Activated naive CD8-positive, alpha-beta T cell treated with anti-CD3 and anti-CD28 coated beads for 36 hours (primary cell): ENCODE measurements at places on chromosomes 6 and 20.
A peak's percentile ranks its signal among the peaks of the same experiment; 100 is the strongest.

- H3K4me1 ChIP-seq = peaks cover 15% of the 10 kb centered on the region
- DNase-seq = no peak
Observed at GRCh38 chr6:42224222-42225028, 6.8 kb upstream of the MRPS10 start.

- H3K27me3 ChIP-seq = no peaks in the 10 kb centered on the region
- peaks cover 12% of the 10 kb centered on the region for H3K4me1 ChIP-seq
- H3K27ac ChIP-seq = no peak overlapping the region
- H3K36me3 ChIP-seq = peaks cover 49% of the 10 kb centered on the region
- DNase-seq = no peak
- H3K4me3 ChIP-seq = no peak overlapping the region
Observed at GRCh38 chr6:88807622-88808021, 155.8 kb downstream of the RNGTT start.

- no peaks in the 10 kb centered on the region for H3K4me1 ChIP-seq
- no peak overlapping the region for H3K4me3 ChIP-seq
- no peak overlapping the region for H3K27ac ChIP-seq
- H3K36me3 ChIP-seq = no peaks in the 10 kb centered on the region
Observed at GRCh38 chr6:13044896-13045295, 283.4 kb downstream of the TBC1D7 start.

DNA sequence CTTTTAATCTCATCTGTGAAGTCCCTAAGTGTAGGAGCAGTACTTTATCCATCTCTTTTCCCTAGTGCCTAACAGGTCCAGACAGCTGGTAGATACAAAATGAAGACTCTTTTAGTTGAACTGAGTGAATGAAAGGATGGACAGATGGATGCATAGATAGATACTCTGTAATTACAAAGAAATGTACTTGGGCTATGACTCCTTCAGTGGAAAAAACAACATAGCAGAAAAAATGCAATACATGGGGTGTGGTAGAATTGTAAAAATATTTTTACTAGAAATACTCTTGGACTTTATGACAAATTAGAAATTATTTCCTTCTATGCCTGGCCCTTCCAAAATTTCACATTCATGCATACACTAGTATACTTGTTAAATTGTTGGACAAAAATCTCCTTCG, 29.3 kb downstream of the KCNQ5 start:
- DNase-seq = no peak
- no peak overlapping the region for H3K4me3 ChIP-seq
- H3K27me3 ChIP-seq = no peaks in the 10 kb centered on the region
- H3K4me1 ChIP-seq = peaks cover 41% of the 10 kb centered on the region

GRCh38 chr6:69729870-69730449, 66.8 kb downstream of the LMBRD1 start:
- DNase-seq = no peak
- H3K4me3 ChIP-seq = no peak overlapping the region
- H3K27ac ChIP-seq = no peak overlapping the region

- no peaks in the 10 kb centered on the region for H3K4me1 ChIP-seq
- H3K4me3 ChIP-seq = no peak overlapping the region
- no peaks in the 10 kb centered on the region for H3K27me3 ChIP-seq
- DNase-seq = no peak
- H3K36me3 ChIP-seq = no peaks in the 10 kb centered on the region
Observed at GRCh38 chr20:60950561-60950960, 301.5 kb upstream of the CDH4 start.

DNA sequence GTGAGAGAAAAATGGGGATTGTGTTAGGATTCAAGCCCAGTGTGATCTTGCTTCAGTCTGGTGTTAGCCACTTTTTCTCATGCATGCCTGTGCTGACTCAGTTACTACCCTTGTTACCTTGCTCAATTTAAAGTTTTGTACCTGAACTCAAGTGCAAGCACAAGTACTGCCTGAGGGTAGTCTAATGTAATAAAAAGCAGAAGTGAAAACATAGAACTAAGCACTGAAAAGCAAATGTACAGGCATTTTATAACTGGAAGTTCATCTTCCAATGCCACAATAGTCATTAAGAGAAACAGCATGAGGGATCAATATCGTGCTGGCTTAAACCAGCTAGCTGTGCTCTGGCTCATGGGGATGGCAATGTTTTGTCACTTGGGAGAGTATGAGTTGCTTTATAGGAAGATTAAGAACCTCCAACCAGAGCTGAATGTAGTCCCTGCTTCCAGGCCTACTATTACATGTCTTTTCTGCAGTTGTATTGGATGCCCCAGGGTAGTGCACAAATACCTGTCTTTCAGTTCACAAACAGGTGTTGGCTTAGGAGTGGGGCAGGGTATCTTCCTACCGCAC, 48.7 kb downstream of the SLC35F1 start:
- DNase-seq = no peak
- H3K4me1 ChIP-seq = no peaks in the 10 kb centered on the region
- no peak overlapping the region for H3K4me3 ChIP-seq

- no peak overlapping the region for H3K4me3 ChIP-seq
- no peak for DNase-seq
- no peaks in the 10 kb centered on the region for H3K4me1 ChIP-seq
- H3K27ac ChIP-seq = no peak overlapping the region
- H3K27me3 ChIP-seq = no peaks in the 10 kb centered on the region
Observed at GRCh38 chr20:21202259-21202658, 76.4 kb downstream of the KIZ start.

GRCh38 chr6:127022302-127022701, 96.2 kb upstream of the RSPO3 start:
- no peak overlapping the region for H3K4me3 ChIP-seq
- H3K27me3 ChIP-seq = no peaks in the 10 kb centered on the region
- no peaks in the 10 kb centered on the region for H3K36me3 ChIP-seq
- no peak overlapping the region for H3K27ac ChIP-seq

GRCh38 chr6:14284969-14285590, 167.5 kb downstream of the CD83 start:
- H3K27ac ChIP-seq = no peak overlapping the region
- no peaks in the 10 kb centered on the region for H3K27me3 ChIP-seq
- peaks cover 4% of the 10 kb centered on the region for H3K4me1 ChIP-seq
- no peak overlapping the region for H3K4me3 ChIP-seq

- H3K27me3 ChIP-seq = no peaks in the 10 kb centered on the region
- no peak overlapping the region for H3K27ac ChIP-seq
- H3K4me3 ChIP-seq = no peak overlapping the region
- DNase-seq = no peak
Observed at GRCh38 chr6:42210551-42210950, 7.1 kb downstream of the MRPS10 start.

DNA sequence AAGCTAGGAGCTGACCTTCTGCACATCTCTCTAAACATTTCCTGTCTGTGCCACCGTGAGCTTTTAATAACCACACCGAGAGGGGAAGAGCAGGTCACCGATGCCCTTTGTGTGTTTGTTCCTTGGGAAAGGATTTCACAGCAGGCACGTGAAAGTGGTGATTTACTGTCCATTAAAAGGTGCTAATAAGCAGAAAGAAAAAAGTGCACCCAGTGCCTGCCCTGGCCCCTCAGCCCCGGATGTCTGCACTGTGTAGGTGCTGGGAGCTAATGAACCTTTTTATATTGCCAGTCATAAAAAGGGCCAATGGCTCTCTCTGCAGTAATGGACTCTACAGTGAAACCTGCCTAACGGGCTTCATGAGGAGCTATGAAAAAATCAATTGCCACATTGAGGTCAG, 312.6 kb downstream of the C6orf118 start:
- no peak for DNase-seq
- no peaks in the 10 kb centered on the region for H3K4me1 ChIP-seq
- no peak overlapping the region for H3K4me3 ChIP-seq
- no peaks in the 10 kb centered on the region for H3K36me3 ChIP-seq

DNA sequence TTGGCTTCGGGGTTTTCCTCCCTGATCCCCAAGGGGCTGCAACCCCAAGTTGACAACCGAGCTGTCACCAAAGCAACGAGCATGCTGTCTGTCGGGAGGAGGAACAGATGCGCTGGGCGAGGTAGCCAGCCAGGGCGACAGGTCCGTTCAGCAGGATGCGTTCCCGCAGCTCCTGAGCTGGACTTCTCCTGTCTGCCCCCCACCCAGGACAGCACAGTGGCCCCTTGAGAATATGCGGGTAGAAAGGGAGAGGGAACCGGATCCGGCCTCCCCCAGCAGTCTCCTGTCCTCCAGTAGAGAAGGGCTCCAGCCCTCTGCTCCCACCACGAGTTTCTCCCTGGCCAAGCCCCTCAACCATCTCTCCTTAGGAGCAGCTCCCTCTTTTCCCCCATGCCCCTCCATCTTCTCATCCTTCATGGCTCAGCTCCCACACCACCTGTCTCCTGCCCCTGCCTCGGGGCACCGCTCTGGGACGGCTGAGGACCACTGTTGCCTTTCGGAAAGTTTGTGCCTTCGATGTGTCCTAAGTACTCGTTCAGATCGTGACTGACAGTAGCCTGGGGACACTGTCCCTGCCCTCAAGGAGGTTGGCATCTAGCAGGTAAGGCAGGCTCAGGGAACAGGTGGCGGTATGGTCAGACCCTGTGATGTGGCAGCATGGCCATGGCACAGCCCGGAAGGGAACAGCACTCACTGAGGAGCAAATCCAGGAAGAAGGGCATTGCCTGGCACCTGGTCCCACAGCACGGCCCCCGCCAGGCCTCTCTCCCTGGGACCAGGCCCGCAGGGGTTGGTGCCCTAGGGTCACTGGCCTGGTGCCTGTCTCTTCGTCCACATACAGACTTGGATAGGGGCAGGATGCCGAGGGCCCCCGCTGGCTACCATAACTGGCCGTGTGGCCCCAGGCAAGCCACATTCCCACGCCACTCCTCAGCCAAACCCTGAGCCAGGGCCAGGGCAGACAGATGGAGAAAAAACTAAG, 96.3 kb downstream of the ASXL1 start:
- no peak for DNase-seq
- no peaks in the 10 kb centered on the region for H3K27me3 ChIP-seq
- H3K27ac ChIP-seq = no peak overlapping the region
- H3K4me1 ChIP-seq = peaks cover 7% of the 10 kb centered on the region
- peaks cover 4% of the 10 kb centered on the region for H3K36me3 ChIP-seq

DNA sequence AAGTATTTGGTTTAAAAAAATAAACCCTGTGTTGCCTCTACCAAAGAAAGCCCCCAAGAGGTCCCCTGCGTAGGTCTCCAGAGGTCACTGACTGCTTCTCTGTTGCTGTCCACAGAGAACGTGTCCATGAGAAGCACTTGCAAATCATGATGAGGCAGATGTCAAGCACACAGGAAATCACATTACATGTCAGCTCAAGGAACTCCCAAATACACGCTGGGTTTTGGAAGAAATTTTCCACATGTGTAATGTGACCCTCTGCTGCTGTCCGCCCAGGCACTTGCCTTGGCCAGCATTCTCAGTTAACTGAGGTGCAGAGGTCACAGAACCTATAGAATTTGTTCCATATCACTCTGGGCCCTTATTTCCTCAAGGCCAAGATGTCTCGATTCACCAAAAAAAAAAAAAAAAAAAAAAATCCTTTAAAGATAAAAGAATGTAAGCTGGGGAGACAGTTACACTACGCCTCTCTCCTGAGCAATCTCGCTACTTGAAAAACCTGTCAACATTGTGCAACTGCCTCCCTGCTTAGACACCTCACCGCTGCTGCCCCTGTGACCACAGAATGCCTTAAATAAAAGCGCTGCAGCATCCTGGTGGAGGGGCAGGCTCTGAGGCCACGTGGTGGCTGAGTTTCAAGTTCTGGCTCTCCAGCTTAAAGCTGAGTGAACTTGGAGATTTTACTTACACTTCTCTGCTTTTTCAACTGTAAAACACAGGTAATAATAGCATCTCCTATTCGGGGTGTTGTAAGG, 42.3 kb downstream of the SLC22A23 start:
- H3K27me3 ChIP-seq = peaks cover 3% of the 10 kb centered on the region
- H3K4me1 ChIP-seq = peaks cover 9% of the 10 kb centered on the region
- H3K4me3 ChIP-seq = no peak overlapping the region
- H3K27ac ChIP-seq = no peak overlapping the region
- no peaks in the 10 kb centered on the region for H3K36me3 ChIP-seq
- DNase-seq = peak; percentile 6

GRCh38 chr20:6696001-6696400, 71.5 kb upstream of the BMP2 start:
- H3K27ac ChIP-seq = no peak overlapping the region
- H3K4me1 ChIP-seq = no peaks in the 10 kb centered on the region
- no peak overlapping the region for H3K4me3 ChIP-seq
- H3K36me3 ChIP-seq = no peaks in the 10 kb centered on the region
- H3K27me3 ChIP-seq = no peaks in the 10 kb centered on the region

GRCh38 chr6:155200012-155200411, 63.8 kb upstream of the CLDN20 start:
- no peak for DNase-seq
- H3K4me1 ChIP-seq = no peaks in the 10 kb centered on the region
- H3K4me3 ChIP-seq = no peak overlapping the region

DNA sequence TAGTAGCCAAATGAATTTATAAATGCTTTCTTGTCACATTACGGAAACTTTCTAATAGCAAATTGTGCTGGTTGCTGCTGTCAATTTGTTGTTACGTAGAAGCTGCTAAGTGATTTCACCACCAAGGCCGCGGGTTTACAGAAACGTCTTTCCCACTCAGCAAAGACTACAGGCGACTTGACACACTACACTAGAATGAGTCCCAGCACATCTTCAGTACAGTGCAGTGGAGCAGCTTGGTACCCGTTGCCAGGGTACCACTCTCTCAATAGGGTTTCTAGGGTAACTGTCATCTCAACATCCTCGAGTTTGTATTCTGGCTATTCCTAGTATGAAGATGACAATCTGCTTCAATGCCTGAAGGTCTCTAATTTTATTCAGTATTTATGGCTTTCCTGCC, 22.7 kb upstream of the ZDHHC14 start:
- peaks cover under 1% of the 10 kb centered on the region for H3K4me1 ChIP-seq
- peaks cover 40% of the 10 kb centered on the region for H3K27me3 ChIP-seq
- no peaks in the 10 kb centered on the region for H3K36me3 ChIP-seq
- H3K4me3 ChIP-seq = no peak overlapping the region

DNA sequence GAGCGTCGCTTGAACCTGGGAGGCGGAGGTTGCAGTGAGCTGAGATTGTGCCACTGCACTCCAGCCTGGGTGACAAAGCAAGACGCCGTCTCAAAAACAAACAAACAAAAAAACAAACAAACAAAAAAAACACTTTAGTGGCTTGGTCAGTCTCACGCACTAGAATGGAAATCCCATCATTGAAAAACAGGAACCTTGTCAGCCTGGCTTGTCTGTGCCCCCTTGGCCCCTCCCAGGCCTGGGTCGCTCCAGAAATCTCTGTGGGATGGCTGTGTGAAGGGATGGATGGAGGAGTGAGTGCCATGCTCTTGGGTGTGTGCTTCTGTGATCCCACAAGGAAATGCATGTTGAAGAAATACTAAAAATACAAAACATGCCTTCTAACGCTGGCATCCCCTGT, 20.9 kb upstream of the NAA20 start:
- H3K4me3 ChIP-seq = no peak overlapping the region
- peaks cover 9% of the 10 kb centered on the region for H3K4me1 ChIP-seq
- H3K36me3 ChIP-seq = no peaks in the 10 kb centered on the region
- DNase-seq = no peak

GRCh38 chr6:160978141-160978901, 13.2 kb upstream of the MAP3K4 start:
- H3K27me3 ChIP-seq = peaks cover 2% of the 10 kb centered on the region
- H3K27ac ChIP-seq = no peak overlapping the region
- DNase-seq = no peak
- H3K4me1 ChIP-seq = no peaks in the 10 kb centered on the region

- H3K4me3 ChIP-seq = no peak overlapping the region
- H3K27me3 ChIP-seq = peaks cover 5% of the 10 kb centered on the region
- no peaks in the 10 kb centered on the region for H3K4me1 ChIP-seq
Observed at GRCh38 chr6:152085451-152085921, 278.0 kb downstream of the ESR1 start.
